Activated CD4-positive, alpha-beta T cell treated with anti-CD3 and anti-CD28 coated beads, Interleukin-2, amount 50 U/mL, for 16 hours (primary cell): ENCODE measurements at places on chromosomes 12 and 14.

DNA sequence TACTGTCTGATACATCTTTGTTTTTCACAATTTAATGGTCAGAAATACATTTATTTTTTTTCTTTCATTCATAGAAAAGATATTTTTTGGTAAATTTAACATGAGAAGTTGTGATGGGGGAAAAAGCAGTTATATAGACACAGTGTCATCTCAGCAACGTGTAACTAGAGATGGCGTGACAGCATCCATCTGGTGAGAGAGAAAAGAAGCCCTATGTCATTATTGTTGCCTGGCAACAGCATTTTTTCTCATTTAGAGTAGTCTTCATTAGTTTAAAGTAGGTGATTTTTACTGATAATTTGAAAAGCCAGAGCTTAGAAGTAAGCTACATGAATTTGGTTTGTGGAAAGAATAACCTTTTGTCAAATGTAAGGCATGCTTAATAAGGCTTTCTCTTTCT lies 128.6 kb downstream of the ACSS3 start:
- no peak for DNase-seq

DNA sequence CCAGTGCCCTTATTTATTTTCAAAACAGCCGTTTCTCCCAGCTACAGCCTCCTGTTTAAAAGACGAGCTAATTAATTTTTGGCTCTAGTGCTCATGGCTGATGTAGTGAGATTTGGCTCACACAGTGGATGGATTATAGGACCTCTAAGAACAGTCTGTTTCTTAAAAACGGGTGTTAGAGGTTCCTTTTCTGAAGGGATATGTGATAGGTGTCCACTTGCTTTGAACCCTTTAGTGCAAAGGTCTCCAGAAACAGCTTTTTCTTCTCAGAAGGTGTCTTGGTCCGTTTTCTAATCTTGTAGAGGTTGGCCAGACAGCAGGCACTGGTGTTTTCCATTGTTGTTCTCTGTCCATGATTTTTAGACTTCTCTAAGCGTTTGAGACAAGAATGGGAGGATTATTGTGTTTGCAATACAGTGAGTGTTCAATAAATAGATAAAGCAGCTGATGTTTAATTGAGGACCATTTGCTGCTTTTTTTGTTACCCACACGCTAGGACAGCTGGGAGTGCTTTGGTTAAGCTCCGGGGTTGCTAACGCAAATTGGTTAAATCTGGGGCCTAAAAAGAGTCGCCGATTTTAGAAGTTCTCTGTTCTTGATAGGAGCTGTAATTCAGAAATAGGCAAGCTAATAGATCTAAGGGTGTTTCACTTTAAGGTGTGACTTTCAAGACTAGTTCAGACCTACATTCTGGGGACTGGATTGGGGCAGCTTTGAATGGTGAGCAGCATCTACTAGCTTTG lies 1.0 kb downstream of the BORCS5 start:
- peak; percentile 41 for DNase-seq

DNA sequence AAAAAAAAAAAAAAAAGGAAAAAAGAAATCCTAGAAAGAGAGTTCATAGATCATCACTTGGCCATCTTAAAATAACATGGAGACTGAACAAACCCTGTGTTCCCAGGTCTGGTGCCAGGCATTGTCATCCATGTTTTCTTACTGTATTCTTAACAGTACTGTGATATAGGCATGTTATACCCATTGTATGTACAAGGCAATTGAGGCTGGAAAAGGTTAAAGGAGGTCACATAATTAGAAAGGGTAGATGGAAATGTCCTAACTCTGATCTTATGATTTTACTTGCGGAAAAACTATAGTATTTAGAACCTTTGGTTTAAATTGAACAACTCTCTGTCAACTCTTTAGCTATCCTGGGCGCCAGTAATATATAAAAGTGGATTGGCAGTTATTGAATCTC lies 478.2 kb upstream of the RGS6 start:
- no peak for DNase-seq

GRCh38 chr12:3106579-3106978 lies 29.4 kb downstream of the TSPAN9 start:
- DNase-seq, result no peak

GRCh38 chr12:79689477-79690141 lies 1.2 kb downstream of the PAWR start:
- peak; percentile 12 for DNase-seq

GRCh38 chr14:84864548-84865271 lies 665.2 kb upstream of the FLRT2 start:
- DNase-seq, result no peak

GRCh38 chr14:26233118-26233517 lies 364.7 kb downstream of the NOVA1 start:
- no peak for DNase-seq

GRCh38 chr12:65339161-65339560 lies 60.7 kb downstream of the MSRB3 start:
- no peak for DNase-seq

DNA sequence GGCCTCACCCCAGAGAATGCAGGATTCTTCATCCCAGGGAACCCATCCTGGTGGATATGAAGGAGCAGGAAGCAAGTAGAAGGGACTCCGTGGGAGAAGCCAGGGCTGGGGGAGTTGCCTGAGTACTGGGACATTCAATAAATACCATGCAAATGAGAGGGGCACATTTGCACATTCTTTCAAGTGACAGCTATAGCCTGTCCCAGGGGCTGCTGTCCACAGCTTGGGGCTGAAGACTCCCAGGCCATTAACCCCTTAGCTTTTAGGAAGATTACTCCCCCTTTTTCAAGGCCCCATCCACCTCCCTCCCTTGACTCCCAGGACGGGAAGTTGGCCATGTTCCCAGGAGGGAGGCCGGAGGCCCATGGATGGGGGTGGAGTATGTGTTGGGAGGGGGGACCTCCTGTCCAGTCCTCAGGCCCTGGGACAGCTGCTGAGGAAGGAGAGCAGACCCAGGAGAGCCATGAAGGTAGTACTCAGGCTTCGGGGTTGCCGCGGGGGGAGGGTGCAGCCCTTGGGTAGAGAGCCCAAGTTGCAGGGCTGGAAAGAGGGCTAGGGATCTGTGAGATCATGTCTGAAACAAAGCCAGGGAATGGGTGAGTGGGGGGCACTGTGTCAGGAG lies 974 bp upstream of the TNS2 start:
- no peak for DNase-seq

GRCh38 chr14:39680777-39681176 lies 248.5 kb upstream of the FBXO33 start:
- no peak for DNase-seq

DNA sequence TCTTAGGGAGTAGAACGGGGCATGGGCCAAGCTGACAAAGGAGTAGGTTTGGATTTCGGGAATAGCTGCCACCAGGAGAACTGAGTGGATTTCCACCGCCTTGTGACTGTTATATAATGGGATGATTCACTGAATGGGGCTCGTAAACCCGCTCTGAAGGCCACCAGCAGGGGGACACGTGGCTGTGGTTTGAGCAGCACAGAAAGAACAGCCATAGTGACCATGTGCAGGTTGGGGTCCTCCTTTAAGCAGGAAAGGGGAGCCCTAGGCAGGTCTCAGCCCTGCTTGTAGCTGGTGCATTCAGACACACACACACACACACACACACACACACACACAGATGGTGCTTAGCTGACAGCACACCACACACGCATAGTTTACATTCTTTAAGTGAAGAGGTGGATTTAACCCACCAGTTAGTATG lies 8.6 kb upstream of the ASB2 start:
- no peak for DNase-seq

- peak; percentile 21 for DNase-seq
Observed at GRCh38 chr14:42224053-42224888, 617.6 kb downstream of the LRFN5 start.

DNA sequence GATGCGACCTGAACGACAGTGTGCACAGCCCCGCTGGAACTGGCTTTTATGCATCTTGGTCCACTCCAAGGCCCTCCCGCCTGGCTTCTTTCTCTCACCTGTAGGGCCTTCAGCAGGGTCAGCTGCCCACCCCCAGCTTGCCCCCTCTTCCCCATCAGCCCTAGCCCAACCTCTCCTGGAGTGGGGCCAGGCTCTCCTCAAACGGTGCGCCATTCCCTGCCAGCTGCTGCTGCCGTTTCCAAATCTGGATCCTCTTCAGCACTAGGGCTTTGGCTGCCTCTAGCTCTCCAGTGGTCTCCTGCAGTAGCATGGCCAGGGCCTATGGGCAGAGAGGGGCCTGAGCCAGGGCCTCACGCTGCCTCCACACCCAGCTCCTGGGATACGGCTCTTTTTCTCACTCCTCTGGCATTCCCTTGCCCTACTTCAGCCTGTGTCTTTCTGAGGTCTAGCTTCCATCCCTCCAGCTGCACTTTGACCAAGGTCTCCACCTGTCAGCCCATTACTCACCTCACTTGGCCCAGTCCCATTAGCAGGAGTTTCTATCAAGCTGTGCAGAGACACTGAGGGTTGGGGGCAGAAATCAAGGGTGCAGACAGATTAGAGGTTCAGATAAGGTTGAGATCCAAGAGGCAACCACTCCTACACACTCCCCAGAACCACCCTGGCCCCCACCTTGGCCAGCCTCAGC lies 5.0 kb downstream of the STAT6 start:
- no peak for DNase-seq

- peak; percentile 75 for DNase-seq
Observed at GRCh38 chr14:91396959-91397815, 20.4 kb downstream of the CCDC88C start.

GRCh38 chr12:84919271-84919670 lies 6.7 kb upstream of the SLC6A15 start:
- no peak for DNase-seq

DNA sequence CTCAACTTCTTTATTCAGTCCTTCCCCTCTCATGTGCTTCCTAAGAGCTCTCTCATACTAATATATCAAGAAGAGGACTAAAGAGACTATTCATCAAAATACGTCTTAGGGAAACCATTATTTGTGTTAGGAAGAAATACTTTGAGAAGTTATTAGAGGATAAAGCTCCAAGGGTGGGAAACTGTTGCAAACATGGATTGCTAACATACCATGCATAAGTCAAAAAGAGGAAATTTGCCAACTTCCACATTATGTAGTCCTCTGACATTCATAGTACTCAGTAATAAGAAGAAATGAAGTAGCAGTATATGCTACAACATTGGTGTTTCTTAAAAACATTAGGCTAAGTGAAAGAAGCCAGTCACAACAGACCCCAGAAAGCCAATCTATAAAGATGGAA lies 128.8 kb upstream of the CLEC14A start:
- no peak for DNase-seq

- DNase-seq, result no peak
Observed at GRCh38 chr14:92292673-92293072, 30.3 kb upstream of the SLC24A4 start.

GRCh38 chr12:79685068-79685467 lies 5.7 kb downstream of the PAWR start:
- no peak for DNase-seq

- DNase-seq, result peak; percentile 60
Observed at GRCh38 chr12:57759360-57759980, 4.6 kb downstream of the MARCHF9 start.

DNA sequence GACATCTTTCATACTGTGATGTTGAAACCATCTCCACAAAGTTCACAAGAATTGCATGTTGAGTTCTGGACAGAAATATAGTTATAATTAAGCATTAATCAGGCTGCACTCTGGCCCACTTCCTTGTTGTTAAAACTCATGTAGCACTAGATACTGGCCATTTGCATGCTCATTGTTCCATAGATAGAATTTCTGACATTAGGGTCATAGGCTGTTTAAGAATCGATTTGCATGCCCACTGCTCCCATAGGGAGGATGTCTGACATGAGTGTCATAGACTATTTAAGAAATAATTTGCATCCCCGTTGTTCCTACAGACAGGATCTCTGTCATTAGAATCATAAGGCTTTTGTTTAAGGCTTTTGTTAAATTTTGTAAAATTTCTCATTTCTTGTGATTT lies 50.2 kb downstream of the MYF5 start:
- DNase-seq, result no peak

- no peak for DNase-seq
Observed at GRCh38 chr12:106234449-106234848, 13.4 kb downstream of the CKAP4 start.
